ENCODE measurements at places on chromosomes 16 and 17.

DNA sequence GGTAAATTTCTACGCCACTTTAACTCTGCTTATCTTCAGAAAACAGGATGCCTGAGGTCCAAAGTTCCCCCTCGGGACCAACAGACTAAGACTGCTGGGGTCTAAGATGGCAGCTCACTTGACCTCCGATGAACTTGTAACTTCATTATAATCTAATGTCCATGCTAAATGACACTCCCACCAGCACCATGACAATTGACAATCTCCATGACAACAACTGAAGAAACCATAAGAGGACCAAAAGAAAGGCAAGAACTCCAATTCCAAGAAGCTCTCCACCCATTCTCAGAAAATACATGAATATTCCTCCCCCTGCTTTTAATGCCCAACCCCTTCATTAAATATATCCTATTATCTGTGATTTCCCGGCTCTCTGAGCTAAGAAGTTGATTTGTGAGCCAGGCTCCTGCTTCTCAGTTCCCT is 7.5 kb downstream of the CCL4 start:
- DNase-seq: no peak

- no peak for DNase-seq
Measured at GRCh38 chr17:70677783-70678647, 508.7 kb downstream of the KCNJ2 start.

GRCh38 chr16:80330803-80331202 is 210.0 kb upstream of the DYNLRB2 start:
- no peak for DNase-seq

DNA sequence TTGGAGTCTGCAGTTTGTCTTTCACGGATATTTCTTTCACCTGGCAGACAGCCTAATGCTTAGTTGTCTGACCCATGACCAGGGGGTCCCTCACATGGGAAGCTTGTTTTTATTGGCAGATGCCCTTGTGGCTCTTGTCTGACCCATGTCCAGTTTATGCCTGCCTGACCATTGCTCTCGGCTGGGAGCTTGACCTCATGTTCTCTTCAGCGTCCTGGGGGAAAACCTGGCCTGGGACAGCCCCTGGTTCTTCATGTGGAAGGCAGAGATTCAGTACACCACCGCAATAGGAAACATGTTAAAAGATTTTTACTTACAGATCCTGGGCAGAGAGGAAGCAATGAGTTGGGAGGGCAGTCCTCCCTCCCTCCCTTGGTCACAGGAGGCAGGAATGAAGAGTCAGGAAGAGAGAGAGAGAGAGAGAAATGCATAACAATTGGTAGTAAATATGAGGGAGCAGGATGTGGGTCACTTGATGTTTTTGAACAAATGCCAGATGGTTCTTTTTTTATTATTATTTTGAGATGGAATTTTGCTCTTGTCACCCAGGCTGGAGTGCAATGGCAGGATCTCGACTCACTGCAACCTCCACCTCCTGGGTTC is 302.7 kb upstream of the MYOCD start:
- DNase-seq: no peak

DNA sequence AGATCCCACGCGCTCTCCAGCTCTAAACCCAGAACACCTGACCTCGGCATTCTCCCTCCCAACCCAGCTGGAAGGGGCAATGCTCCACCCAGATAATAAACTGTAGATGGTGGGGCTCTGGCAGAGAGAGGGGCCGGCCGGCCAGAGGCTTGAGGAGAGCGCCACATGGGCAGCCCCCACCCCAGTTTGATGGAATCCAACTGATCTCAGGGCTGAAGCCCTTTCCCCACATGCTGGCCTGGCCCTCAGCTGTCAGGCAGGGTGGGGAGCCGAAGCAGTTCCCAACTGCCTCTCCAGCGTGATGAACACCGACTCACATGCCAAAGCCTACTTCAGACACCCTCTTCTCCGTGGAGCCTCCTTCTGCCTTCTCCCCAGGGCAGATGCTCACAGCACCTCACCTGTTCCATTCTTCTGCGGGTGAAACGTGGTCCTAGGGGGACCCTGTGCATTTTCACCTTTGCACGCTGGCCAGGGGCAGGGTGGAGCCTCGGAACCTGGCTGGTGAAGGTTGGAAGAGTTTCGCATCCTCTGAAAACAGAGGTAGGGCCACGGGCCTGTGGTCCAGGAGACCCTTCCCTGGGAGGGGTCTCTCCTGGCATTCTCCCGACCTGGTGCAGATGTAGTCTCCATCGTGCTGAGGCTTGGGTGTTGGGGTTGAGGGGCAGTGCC is 65.7 kb upstream of the ZNF469 start:
- no peak for DNase-seq

DNA sequence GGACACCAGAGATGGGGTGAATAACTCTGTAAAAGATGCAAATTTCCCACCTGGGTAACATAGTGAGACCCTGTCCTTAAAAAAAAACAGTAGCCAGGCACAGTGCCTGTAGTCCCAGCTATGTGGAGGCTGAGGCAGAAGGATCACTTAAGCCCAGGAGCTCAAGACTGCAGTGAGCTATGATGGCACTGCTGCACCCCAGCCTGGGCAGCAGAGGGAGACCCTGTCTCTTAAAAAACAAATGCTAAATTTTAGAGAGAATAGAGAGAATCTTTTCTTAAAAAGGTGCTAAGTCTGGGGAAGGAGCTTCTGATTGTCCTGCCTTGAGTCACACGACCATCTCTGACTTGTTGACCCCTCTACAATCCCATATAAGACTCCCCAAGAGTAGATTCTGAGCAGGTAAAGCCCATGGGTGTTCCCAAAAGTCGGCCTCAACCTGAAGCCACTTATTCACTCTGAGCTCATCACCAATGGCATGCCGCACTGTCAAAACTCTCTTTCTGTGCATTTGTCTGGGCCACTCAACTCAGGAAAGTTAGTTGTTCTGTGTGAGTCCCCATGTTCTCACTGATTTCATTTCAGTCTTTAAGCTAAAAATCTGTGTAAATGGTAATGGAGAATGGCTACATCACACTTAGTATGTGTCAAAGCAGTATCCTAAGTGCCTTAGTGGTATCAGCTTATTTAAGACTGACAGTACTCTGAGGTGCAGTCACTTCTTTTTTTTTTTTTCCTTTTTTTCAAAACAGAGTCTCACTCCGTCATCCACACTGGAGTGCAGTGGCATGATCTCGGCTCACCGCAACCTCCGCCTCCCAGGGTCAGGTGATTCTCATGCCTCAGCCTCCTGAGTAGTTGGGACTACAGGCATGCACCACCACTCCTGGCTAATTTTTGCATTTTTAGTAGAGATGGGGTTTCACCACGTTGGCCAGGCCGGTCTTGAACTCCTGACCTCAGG is 41.6 kb downstream of the PRKCB start:
- DNase-seq: no peak

DNA sequence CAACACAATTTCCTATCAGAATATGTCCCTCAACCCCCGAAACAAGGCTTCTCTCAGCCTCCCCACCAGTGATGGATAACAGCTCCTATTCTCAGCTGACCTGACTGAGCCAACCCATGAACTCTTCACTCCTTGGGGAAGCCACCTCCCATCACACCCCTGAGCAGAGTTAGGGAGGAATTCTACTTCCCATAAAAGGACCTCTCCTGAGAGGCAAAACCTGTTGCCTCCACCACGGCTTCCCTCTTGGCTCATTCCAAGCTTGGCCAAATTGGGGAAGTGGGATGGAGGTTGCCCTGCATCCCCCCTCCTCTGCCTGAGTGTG is 5.7 kb upstream of the RASL10B start:
- no peak for DNase-seq

- DNase-seq: no peak
Measured at GRCh38 chr17:48973806-48974205, 5.4 kb upstream of the GIP start.

DNA sequence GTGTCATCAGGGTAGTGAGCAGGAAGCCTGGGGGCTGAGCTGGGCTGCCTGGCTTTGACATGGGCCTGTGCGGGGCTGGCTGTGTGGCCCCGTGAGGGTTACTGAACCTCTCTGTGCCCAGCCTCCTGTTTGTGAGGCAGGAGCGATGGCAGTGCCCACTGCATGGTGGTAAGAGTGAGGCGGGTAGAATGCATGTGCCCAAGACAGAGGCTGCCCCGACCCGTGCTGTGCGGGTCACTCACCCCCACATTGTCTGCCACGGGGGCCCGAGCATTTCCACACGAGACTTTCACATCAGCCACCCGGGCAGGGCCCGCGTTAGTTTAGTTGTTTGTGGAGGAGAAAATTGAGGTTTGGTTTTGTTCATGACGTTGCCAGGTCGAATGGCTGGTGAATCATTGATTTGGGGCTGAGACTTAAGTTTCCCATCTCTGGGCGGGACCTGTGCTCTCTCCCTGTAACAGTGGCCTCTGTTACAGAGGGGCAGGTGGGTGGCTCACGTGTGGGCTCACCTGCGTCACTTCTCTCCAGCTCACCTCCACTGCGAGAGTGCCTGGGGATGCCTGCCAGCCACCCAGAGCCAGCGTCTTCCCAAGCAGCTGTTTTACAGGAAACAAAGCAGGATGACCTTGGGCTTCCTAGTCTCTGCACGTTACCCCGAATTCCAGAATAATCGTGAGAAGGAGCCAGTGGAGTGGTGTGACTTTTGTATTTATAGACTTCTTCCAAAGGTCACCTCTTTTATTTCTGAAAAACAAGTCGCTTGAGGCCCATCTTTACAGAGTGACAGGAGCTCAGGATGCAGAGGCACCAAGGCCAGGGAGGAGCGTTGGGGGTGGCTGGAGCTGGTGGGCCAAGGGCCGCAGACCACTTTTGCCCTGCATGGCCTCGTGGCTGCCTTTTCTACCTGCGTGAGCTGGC is 150.6 kb downstream of the RPTOR start:
- no peak for DNase-seq

DNA sequence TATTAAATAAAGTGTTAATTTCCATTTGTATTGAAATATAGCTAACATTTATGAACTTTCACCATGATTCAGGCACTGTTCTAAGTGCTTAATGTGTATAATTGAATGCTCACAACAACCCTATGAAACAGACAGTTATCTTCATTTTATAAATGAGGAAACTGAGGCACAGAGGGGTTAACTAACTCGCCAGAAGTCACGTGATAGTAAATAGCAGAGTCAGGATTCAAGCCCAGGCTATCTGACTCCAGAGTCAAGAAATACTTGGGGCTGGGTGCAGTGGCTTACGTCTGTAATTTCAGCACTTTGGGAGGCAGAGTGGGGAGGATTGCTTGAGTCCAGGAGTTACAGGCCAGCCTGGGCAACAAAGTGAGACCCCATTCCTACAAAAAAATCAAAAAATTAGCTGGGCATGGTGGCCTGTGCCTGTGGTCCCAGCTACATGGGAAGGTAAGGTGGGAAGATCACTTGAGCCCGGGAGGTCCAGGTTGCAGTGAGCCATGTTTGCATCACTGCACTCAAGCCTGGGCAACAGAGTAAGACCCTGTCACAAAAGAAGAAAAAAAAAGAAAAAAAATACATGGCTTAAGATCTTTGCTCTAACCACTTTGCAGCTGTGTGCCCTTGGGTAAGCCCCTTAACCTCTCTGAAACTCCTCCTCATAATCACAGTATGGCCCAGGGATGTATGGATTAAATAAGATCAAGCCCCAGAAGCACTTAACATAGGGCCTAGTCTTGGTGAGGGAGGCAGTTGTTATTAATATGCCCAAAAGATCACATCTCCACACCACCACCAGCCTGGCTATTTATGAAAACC is 29.0 kb downstream of the WSB1 start:
- no peak for DNase-seq

GRCh38 chr16:68401871-68402747 is 46.2 kb downstream of the SMPD3 start:
- DNase-seq: no peak

DNA sequence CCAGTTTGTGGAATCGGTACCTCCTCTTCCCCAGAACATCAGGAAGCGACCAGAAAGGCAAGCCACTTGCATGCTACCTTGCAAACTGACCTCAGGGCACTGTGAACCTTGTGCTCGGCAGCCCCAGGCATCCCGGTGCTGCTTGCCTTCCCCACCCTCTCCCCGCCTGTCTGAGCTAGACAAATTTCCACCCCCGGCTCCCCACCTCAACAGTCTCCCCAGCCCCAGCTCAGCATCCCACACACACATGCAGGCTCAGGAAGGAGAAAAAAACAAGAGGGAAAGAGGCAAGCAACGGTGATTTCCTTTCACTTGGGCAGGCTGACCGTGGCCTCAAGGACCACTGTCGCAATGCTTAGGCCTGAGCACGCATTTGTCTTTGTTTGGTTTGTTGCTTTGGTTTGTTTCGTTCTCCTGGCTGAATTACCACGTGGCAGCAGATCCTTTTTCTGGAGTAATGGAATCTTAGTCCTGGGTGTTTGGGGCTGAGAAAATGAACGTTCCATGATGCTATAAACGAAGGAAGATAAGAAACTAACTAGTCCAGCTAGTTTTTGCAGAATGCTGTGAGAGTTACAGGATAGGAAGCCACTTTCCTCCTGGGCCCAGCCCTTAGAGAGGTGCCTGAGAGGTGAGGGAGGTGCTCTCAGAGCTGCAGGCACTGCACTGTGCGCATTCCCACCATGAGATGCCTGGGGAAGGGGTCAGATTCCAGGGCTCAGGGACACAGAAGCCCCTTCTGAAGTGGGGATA is 27.9 kb downstream of the SDK2 start:
- DNase-seq: no peak

DNA sequence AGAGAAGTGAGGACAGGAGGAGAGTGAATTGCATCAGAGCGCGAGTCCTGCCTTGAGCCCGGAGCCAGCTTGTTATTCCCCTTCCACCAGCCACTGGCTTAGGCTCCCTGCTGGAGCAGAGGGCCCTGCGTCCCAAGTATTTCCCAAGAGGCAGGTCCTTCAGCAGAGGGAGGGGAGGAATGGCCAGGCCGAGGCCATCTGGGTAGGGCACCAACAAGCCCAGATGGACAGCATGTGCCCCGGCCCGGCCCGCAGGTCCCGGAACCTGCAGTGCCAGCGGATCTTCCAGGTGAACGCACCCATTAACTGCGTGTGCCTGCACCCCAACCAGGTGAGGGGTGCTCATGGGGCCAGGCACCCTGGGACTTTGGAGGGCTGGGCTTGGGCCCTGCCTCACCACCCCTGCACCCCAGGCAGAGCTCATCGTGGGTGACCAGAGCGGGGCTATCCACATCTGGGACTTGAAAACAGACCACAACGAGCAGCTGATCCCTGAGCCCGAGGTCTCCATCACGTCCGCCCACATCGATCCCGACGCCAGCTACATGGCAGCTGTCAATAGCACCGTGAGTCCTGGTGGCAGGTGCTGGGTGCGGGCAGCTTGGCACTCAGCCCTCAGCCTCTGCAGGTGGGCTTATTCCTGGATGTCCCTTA is 1.7 kb downstream of the MLST8 start:
- no peak for DNase-seq

DNA sequence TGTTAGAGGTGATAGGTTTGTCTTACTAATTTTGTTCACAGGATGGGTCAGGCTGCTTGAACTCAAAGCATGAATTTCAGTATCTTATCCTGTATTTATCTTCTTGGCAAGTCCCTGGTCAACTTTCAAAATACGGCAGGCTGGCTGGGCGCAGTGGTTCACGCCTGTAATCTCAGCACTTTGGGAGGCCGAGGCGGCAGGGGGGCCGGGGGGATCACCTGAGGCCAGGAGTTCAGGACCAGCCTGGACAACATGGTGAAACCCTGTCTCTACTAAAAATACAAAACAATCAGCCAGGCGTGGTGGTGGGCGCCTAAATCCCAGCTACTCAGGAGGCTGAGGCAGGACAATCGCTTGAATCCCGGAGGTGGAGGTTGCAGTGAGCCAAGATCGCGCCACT is 25.0 kb upstream of the RSL1D1 start:
- no peak for DNase-seq
